ENCODE measurements at places on chromosomes 3 and 15.

- DNase-seq = no peak
Measured at GRCh38 chr3:186605078-186605477, 7.8 kb upstream of the AHSG start.

GRCh38 chr15:97978401-97979139, 18.1 kb downstream of the ARRDC4 start:
- DNase-seq = no peak

DNA sequence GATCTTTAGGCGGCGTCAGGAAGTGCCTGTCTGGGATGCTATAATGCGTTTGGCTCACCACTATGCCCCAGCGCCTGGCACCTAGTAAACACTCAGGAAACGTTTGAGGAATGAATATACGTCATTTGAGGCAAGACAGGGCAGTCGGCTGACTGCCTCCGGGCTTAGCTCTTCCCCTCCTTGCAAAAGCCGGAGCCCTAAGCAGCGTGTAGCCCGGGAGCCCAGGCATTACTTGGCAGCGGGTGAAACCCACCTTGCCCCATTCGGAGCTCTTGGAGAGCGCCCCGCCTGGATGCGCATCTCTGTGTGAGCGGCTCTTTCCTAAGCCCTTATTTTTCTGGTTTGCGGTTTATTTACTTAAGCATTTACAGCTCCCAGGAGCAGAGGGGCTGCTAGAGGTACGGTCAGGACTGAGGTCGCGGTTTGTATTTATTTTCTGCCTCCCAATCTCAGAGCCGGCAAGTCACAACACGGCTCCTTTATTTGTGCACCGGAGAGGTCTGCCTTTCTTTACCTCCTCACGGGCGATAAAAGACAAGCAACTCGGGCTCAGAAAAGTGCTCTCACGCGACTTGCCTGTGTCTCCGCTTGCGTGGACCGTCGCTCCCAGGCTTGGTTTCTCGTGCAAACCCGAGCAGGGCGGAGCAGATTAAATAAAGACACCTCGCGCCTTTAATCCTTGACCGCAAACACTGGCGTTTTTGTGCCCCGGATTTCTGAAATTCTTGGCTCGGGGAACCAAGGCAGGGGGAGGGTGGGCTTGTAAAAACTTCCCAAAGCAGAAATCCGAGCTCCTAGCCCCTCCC, 737 bp upstream of the ITPR1 start:
- DNase-seq = no peak

- DNase-seq = no peak
Measured at GRCh38 chr3:37872413-37873160, 10.9 kb downstream of the CTDSPL start.

DNA sequence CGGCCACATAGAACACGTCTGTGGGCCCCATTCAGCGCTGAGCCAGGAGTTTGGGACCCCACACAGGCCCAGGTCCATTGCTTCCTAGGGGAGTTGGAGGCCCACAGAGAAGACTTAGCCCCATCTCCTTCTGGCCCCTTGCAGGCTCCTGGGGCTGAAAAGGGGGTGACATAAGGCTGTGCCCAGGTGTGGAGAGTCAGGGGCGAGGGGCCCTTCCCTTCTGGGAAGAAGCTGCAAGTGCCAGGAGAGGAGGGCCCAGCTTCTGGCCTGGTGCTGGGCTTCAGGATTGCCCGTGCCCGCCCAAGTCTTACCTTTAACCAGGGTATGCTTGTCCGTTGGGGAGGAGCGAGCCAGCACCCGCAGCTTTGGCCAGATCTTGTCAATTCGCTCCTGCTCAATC, 28.9 kb upstream of the SEC13 start:
- no peak for DNase-seq

DNA sequence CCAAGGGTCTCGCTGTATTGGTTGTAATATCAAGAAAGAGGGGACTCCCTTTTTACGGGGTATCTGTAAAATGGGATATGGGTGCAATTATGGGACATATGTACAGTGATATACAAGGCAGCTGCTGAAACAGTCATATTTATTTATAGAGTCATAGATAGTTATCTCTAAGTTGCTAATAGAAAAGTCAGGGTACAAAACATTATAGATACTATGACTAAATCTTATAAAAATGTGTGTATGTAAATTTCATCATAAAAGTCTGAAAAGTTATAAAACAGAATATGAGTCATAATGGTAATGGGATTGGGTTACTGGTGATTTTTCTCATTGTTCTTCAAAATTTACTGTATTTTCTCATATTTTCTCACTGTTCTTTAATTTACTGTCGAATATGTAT, 344.9 kb upstream of the SLCO3A1 start:
- DNase-seq = no peak

- peak; percentile 34 for DNase-seq
Measured at GRCh38 chr3:129312671-129313414, 34.2 kb downstream of the HMCES start.

DNA sequence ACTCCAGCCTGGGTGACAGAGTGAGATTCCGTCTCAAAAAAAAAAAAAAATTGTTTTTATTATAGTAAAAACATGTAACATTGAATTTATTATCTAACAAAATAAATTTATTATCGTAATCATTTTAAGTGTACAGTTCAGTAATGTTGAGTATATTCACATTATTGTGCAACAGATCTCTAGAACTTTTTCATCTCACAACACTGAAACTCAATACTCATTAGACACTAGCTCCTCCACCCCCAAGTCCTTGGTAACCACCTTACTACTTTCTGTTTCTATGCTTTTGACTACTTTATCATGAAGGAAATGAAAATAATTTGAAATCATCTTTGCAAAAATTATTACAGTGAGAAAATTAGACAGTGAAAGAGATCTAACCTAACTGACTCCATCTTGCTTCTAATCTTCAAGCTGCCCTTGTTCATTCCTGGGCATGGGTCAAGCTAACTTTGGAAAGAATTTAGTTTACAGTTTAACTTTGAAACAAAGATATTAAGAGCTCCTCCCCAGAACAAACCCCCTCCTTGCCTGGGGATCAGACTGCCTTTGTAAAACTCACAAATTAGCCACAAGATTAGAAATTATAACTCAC, 15.0 kb upstream of the FYCO1 start:
- no peak for DNase-seq
